ENCODE measurements at places on chromosomes 1 and 21.
A peak's percentile ranks its signal among the peaks of the same experiment; 100 is the strongest.

GRCh38 chr1:26799479-26800142 lies 11.9 kb downstream of the PIGV start:
- DNase-seq: no peak

DNA sequence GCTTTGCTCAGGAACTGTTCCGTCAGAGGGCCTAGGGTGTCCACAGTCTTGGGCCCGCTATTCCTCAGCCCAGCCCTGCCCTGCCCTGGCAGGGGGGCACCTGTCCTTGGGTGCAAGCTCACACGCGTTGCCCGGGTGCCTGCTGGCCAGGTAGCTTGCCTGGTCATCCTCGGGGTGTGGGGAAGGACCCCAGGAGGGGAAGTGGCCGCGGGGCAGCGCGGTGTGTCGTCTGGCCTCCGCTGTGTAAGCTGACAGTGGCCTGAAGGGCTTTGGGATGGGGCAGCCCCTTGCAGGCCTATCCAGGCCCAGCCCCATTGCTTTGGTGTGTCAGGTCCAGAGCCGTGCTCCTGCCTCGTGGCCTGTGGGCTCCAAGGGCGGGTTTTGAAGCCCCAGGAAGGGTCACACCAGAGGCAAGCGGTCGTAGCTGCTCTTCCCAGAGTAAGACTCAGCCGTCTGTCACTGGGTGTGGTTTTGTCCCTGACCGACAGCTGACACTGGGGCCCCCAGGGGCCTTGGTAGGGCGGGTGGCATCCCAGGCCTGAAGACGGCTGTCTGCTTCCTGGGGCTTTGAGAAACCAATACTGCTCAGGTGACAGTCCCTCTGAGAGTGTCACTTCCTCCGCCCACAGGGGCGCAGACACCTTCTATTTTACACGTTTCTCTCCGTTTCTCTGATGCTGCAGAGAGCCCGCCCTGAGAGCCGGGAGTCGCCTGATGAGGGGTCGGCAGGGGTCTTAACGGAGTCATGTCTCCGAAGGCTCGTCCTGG lies 72.1 kb downstream of the SKI start:
- no peak for DNase-seq

- no peak for DNase-seq
Observed at GRCh38 chr1:215358356-215358755, 208.7 kb upstream of the KCTD3 start.

DNA sequence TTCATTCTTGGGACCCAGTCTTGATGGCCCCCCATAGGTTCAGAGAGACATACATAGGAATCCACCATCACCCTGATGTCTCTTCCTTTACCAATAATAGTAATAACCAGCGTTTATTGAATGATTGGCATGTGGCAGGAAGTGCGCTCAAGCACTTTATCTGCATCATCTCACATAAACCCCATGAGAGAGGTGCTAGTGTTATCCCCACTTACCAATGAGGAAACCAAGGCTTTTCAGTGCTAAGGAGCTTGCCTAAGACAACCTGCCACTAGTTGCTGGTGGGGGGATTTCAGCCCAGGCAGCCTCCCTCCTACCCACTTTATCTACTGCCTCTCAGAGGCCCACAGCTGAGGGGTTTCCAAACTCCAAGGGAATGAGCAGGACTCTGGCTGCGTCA lies 7.7 kb downstream of the LGR6 start:
- no peak for DNase-seq

DNA sequence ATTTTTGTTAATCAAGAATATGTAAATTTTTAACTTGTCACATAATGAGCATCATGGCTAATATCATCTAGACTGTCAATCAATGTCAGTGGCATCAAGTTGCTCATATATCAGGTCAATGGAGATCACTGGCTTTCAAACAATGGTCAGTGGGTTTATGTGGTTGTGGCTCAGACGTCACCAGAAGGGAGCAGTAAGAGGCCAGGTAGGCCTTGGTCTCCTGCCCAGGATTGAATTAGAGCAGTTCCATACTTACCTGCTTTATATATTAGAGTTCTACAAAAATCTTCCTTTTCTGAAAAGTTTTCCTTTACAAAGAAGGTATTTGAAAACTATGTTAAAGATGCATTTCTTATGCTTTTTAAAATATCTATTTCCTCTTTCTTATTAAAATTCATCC lies 206.3 kb upstream of the B3GALT2 start:
- no peak for DNase-seq

GRCh38 chr1:51946300-51946699 lies 44.2 kb downstream of the RAB3B start:
- no peak for DNase-seq

- no peak for DNase-seq
Observed at GRCh38 chr1:173400387-173400995, 76.6 kb upstream of the PRDX6 start.

DNA sequence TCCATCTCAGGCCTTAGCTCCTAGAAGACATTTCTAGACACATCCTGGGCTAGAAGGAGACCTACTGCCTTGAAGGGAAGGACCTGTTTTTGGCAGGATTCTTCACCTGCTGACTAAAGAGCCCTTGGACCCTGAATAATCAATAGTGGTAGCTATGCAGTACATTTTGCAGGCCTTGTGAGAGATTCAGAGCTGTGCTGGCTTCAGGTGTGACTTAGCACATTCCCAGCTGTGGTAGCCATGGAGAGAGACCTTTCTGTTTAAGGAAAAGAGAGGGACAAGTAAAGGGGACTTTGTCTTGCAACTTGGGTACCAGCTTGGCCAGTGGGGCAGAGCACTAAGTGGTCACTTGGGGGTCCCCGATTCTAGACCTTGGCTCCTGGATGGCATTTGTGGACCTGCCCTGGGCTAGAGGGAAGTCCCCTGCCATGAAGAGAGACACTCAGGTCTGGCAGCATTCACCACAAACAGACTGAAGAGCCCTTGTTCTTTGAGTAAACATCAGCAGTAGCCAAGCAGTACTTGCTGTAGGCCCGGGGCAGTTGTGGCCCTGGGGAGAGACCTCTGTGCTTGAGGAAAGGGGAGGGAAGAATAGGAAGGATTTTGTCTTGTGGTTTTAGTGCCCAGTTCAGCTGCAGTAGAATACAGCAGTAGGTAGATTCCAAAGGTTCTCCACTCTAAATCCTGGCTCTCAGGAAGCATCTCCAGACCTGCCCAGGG lies 26.2 kb upstream of the CD1A start:
- no peak for DNase-seq

DNA sequence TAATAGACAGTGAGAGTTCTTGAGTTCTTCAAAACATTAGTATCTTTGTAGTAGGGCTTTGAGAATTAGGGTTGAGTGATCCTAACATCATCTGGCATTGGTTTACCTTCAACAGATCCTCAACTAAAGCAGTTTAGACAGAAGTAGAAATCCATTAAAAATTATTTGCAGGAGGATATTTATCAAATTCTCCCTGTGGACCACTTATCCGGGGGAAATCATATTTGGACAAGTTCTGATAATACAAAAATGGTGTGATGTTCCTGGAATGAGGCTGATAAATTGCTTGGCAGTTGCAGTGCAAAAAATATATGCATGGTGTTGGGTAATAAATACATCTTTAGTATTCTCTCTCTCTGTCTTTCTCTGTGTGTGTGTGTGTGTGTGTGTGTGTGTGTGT lies 115.1 kb upstream of the CHODL start:
- DNase-seq: no peak

GRCh38 chr1:15693371-15693770 lies 9.3 kb downstream of the PLEKHM2 start:
- DNase-seq: no peak

GRCh38 chr1:40507973-40508372 lies 594 bp upstream of the EXO5 start:
- no peak for DNase-seq

DNA sequence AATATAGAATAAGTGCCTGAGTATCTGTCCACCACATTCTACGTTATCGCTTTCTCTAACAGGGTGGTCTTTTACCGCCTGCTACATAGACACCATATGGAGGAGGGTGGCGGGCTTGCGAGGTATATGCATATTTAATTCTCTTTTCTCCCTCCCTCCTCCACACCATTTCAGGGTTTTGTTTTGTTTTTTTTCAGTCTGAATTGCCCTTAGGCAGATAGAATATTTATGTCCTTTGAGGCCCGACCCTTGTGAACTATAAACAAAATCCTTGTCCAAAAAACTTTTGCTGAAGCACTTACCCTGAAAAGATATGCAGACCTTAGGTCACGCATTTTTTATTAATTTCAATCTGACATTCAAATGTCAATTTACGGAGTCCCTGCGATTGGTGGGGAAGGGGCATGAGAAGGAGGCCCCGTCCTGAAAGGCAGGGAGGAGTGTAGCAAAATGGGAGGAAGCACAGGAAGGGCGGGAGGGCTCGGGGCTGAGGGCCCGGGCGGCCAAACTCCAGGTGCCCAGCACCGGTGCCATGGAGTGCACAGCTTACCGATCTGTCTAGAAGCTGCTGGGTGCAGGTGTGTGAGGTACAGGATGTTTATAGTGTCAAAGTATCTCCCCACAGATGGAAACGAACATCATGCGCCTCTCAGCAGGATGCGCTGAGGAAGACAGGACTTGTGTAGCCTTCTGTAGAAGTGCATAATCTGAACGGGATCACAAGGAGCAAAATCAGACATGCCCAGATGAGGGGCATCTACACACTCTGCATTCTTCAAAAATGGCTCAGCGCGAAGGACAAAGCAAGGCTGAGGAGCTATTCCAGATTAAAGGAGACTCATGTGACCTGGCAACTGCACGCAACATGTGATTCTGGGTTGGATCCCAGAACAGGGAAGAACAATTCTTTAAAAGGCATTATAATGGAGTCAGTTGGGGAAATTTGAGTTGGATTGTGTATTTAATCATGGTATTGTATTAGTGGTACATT lies 68.8 kb upstream of the LYST start:
- DNase-seq: no peak

GRCh38 chr21:37184784-37185593 lies 82.1 kb downstream of the VPS26C start:
- DNase-seq: no peak

- peak; percentile 96 for DNase-seq
Observed at GRCh38 chr1:29202584-29203340, 21.1 kb upstream of the SRSF4 start.

- no peak for DNase-seq
Observed at GRCh38 chr21:46581780-46582307, 23.0 kb downstream of the S100B start.

DNA sequence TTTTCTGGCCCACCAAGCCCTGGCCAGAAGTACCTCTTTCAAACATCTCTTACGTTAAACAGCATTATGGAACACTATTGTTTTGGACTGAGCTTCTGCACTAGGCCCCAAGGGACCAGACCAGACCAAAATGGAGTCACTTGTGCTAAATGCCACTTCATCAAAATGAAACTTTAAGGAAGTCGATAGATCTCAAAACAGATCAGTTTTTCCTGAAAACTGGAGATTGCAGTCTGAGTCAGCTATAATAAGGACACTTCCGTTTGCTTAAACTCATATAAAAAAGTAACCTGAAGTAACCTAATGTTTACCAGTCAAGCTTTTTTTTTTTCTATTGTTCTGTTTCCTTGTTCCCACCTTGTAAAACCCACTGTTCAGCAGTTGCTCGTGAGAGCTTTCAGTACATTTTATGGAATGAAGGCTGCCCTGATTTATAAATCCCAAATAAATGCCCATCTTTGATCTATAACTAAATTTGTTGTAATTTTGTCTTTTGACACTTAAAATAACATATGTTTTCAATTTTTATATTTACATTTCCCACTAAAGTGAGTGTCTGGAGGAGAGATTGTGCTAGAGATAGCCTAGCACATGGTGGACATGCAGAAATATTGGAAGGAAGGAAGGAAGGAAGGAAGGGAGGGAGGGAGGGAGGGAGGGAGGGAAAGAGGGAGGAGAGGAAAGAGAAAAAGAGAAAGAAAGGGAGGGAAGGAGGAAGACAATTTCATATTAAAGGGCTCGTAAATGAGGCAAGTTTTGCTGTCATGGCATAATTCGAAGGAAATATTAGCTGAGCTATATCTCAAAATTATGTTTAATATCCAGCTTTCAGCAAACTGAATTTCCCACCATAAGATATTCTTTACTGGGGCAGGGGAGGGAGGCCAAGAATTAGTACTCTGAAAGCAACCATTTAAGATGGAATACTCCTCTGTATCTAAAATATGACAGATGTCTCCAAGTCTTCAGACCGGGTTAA lies 77.0 kb upstream of the CXADR start:
- DNase-seq: no peak

GRCh38 chr1:165632491-165632890 lies 1.5 kb downstream of the MGST3 start:
- DNase-seq: no peak

DNA sequence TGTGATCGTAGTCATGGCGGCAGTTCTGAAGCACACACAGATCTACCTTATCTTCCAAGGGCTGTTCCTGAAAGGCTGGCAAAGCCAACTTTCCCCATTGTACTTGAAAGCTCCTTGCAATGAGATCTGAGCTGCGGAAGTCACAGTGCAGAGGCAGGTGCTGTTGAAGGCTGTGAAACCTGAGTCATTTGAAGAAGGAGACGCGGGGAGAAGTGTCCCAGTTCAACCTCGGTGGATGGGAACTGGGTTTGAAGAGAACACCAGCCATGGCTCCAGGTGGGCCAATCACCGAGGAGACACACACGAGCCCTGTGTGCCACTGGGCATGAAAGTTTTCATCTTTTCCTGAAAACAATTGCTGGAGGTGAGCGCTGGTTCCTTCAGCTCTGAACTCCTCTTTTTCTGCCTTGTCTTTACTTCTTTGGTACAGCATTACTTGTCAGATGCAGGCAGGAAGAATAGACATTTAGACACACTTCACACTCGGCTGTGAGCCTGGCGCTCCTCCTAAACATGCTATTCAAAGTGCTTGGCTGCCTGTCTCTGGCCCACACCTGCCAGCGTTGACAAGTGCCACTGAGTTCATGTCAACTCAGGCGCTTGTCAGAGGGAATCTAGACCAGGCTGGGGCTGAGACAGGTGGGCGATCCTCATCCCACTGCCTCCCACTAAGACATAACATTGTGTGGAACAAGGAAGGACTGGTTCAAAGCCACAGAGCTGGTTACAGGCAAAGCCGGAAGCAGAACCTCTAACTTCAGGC lies 25.7 kb upstream of the PDE9A start:
- DNase-seq: no peak

DNA sequence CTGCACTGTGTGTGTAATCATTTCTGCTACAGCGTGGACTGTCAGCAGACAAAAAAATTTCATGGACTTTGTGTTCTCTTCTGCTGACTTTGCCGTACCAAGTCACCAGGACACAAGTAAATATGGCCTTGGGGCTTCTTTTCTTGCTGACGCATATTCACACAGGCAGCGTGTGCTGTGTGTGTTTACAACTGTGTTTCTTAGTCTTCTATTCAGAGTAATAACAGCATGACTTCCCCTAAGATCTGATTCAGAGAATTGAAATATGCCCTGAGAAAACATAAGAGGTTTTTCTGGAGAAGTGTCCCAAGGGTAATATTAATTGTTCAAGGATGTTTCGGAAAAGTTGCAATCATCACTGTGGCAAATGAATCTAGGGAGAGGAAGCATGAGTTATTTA lies 47.1 kb upstream of the DYNLT5 start:
- DNase-seq: no peak

DNA sequence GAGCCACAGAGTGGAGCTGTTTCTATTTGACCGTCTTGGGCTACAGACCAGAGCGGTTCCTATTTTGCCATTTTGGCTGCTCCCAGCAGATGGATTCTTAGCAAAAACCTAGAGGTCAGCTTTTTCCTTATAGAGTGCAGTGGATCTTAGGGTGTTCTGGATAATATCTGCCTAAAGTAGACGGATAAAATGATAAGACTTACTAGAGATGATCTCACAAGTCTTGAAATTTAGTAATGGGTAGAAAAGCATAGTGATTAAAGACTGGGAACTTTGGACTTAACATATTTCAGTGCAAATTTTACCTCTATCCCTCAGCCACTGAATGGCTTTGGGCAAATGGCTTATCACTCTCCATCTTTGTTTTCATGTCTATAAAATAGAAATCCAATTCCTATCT lies 439.8 kb downstream of the ADGRL2 start:
- no peak for DNase-seq
